Thymus (tissue), 14 donors: ENCODE measurements at places on chromosomes 16 and 17. TPM values are rescaled to one million over a fixed set of nuclear protein-coding genes. Genes with fewer than 3 reads are reported as not detected.

GRCh38 chr17:28899212-28899815, 1.8 kb upstream of the FLOT2 start:
- no peak for DNase-seq

DNA sequence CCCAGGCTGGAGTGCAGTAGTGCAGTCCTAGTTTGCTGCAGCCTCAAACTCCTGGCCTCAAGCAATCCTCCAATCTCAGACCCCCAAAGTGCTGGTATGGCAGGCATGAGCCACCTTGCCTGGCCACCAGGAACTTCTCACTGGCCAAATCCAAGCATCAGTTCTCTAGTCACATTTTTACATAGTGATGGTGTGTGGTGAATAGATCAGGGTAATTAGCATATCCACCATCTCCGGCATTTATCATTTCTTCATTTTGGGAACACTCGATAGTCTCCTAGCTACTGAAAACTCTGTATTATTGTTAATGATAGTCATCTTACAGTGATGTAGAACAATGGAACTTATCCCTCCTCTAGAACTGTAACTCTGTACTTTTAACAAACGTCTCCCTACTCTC, 58.3 kb downstream of the RAB11FIP4 start:
- no peak for DNase-seq

- no peak for DNase-seq
Observed at GRCh38 chr16:64121473-64121872, 1000.4 kb downstream of the CDH11 start.

- no peak for DNase-seq
Observed at GRCh38 chr17:15185625-15185991, 79.5 kb downstream of the PMP22 start.

DNA sequence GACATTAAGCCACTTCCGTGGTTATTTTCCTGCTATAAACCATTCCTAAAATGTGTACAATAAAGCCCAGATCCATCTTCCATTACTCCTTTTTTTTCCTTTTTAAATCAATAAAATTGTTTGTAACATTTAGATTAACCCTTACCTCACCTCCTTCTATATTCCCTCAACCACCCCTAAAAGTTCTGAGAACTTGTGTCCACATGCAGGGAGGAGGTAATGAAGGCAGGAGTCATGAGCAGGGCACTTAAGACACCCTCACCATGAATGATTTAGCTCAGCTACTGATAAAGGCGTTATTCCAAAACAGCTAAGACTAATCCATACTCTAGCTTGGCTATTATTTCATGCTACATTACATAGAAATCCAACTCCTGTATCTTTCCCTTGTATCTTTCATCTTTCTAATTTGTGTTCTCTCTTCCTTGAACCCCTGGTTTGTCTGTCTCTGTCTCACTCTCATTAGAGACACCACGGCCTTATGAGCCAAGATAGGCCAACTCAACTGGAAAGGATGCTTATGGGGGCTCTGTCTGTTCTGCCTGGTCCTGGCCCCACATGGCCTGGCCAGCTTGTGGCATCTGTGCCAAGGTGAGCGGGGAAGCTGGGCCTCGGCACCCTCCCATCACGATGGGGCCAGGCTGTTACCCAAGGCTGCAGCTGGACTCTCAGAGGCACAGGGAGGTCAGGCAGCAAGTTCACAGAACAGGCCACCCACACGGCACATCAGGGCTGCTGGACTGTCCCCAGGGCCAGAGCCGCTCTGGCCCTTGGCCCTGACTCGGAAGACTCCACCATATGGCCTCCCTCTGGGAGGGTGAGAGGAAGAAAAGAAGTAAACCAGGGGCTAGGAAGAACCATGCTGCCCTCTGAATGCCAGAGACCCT, 294.4 kb downstream of the SOX9 start:
- no peak for DNase-seq

DNA sequence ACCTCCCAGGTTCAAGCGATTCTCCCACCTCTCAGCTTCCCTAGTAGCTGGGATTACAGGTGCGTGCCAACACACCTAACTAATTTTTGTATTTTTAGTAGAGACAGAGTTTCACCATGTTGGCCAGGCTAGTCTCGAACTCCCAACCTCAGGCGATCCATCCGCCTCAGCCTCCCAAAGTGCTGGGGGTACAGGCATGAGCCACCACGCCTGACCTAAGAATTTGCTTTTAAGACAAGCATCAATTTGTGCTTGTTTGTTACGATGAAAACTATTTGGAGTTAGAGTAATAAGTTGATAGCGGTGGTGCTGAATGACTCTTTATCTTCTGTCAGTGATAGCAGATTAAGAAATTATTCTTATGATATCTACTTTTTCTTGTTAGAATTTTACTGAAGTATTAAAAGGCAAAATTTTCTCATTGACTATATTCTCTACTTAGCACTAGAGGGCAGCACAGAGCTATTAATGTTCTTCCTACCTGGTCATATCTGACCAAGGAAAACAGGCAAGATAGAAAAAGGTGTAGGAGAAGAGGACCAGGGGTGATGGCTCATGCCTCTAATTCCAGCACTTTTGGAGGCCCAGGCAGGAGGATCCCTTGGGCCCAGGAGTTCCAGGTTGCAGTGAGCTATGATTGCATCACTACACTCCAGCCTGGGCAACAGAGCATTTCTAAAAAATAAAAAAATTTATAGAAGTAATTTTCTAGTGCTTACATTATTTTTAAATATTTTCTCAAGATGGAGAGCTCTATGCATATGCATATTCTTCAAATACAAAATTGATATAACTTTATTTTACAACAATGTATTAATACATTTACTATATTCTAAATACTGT, 24.5 kb downstream of the STXBP4 start:
- peak; percentile 29 for DNase-seq

Gene CRHR1
- total RNA-seq = 0.05 TPM

Gene ARL5C
- total RNA-seq = 3.7 TPM

Gene CHMP1A
- 40.8 TPM for total RNA-seq

Gene MYADML2
- 0.05 TPM for total RNA-seq
